ENCODE measurements at places on chromosomes 2 and 18.

DNA sequence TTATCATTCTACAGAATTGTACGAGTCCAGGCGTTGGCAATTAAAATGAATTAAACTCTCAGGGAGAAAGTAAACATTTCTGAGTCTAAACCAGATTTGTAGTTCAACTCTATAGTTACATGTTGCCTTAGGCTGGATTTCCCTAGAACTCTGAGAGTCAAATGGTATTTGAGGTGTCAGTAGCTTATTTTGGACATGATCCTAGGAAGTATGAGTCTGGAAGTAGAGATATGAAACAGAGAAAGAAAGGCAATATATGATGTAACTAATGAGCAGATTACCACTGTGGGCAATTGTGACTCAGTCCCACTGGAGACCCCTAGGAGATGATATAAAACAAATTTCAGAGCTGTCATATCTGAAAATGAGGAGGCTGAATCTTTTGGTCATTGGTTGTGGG lies 199.1 kb upstream of the UBE2E3 start:
- DNase-seq, result peak; percentile 35

- DNase-seq, result no peak
Observed at GRCh38 chr2:186713691-186714090, 19.8 kb downstream of the FAM171B start.

DNA sequence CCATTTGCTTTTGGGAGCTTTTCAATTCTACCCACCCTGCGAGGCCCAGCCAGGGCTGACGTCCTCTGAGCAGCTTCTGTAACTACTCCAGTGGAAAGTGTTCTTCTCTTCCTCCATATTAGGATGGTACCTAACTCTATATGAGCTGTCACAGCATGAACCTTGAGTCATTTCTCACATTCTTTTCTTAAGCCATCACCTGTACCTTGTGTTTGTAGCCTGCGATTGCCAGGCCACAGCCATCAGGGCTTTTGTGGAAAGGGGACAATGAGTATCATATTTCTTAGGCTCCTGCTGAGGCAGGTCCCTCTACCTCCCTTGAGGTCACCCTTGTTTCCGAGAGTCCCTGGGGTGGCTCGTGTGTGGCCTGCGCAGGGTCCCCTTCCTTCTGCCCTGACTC lies 144.5 kb upstream of the DLX2 start:
- no peak for DNase-seq

DNA sequence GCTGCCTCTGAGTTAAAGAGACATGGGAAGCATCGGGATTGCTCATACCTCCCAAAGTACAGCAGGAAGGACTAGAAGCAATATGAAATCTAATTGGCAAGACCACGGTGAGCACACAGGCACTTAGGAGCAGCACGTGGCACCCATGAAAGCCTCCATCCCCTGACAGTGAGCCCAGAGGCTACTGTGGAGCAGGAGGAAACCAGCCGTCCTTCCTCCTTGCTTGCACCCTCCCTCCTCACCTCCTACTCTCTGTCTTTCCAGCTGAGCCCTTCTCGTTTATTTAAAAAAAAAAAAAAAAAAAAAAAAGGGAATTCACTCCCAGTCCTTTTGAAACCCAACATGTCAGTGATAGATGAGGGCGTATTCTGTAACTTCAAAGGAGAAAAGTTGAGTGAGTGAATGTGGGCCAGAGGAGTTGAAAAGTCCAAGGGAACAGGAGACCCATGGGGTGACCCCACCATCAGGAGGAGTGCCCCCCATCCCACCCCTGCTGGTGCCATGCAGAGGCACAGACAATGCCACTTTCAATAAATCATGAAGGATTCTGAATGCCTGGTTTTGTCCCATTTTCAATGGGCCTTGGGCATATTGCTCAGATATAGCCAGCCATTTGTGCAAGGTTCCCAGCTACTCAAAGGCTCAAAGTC lies 96.6 kb upstream of the ALPP start:
- no peak for DNase-seq

DNA sequence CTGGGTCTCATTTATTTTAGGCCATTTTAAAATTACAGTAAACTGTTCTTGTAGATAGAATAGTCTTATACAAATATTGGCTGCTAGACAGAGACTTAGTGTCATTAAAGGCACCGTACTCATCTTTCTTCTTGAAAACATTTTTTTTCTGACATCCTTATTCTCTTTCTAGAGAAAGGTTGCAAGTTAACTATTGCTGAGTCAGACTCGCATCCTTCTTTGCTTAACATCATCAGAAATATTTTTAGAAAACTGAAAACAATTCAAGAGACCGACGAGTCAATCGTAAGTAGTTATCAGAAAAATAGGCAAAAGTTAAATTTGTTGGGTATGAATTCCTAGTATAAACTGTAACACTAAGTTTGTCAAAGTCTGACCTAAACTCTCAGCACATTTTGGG lies 72.2 kb downstream of the HNMT start:
- no peak for DNase-seq

DNA sequence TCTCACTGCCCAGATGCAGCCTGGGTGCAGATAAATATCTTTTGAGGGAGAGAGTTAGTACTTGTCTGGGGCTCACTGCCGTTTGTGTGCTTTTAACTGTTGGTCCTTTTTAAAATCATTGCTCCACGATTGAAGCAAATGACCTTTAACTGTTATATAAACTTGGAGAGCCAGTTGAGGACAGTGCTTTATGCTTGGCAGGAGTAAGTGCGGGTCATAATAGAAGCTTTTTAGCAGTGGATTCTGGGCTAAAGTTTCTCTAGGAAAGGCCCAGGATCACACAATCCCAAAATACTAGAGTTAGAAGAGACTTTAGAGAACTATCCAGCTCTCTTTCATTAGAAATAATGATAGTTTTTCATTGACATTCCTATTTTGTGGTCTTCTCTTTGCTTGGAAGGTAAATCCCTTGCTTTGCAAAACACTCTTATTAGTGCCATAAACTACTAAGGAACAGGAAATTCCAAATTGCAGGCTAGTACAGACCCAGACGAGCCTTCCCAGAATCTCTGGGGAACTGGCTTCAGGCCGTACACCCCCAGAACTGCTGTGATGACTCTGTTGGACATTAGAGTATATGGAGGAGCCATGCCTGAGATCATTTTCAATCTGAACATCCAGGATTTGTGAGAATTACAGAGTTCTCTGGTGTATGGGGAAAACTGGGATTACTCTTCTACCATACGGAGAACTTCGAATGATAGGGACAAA lies 19.1 kb downstream of the LIMS1 start:
- no peak for DNase-seq

DNA sequence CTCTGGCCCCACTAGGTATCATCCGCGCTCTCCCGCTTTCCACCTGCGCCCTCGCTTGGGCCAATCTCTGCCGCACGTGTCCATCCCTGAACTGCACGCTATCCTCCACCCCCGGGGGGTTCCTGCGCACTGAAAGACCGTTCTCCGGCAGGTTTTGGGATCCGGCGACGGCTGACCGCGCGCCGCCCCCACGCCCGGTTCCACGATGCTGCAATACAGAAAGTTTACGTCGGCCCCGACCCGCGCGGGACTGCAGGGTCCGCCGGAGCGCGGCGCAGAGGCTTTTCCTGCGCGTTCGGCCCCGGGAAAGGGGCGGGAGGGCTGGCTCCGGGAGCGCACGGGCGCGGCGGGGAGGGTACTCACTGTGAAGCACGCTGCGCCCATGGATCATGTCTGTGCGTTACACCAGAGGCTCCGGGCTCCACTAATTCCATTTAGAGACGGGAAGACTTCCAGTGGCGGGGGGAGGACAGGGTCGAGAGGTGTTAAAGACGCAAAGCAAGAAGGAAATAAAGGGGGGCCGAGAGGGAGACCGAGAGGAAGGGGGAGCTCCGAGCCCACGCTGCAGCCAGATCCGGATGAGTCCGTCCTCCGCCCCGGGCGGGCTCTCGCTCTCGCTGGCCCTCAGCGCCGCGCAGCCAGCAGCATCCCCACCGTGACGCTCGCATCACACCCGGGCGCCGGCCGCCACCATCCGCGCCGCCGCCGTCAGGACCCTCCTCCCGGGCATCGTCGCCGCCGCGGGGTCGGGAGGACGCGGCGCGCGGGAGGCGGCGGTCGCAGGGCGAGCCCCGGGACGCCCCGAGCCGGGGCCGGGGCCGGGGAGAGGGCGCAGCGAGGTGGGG lies 664 bp downstream of the NETO1 start:
- peak; percentile 41 for DNase-seq

GRCh38 chr2:66271777-66272176 lies 163.1 kb upstream of the MEIS1 start:
- no peak for DNase-seq

DNA sequence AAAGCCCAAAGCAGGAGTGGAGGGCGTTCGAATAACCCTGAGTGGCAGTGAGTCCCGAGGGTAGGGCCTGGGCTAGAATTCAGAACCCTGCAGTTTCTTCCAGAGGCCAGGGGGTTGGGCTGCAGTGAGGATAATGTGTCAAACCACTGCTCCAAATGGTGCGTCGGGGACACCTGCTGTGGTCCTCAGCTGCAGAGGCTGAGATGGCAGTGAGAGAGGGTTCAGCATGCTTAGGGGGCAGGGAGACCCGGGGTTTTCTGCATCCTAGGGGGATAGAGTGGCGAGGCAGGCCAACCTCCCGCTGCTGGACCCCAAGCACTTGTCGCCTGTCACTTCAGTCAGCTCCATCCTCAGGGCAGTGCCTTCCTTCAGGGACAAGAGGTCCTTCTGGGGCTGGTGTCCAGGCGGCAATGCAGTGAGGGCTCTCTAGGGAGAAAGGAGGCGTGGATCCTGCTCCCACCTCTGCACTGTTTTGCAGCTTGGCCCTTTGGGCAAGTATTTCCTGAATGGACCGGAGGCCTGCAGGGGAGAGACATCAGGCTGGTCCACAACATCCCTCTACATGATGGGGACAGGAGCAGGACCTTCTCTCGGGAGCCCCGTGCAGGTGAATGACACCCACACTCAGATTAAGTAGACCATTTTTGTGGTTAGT lies 8.4 kb upstream of the NTSR2 start:
- no peak for DNase-seq

DNA sequence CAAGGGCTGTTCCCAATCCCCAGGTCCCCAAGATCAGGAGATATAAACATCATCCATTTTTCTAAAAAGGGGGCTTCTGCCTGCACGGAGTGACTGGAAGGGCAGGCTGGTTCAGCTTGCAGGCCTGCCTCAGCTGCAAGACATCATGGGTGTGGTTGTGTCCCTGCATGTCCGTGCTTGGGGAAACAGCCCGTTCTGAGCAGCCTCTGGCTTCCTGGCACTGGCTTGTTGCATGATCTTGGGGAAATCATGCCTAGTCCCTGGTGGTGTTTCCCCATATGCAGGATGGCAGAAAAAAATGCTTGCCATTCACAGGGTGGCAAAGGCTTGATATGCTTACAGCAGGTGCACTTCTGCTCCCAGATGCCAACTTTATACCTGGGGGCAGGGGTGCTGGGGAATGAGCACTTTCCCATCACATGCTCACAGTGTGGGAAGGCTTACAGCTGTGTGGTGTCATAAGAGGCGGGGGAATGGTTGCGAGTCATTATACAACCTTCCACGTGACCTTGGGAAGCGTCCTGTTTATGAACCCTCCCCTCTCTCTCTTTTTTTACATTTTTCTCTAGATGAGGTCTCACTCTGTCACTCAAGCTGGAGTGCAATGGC lies 7.2 kb downstream of the PCARE start:
- DNase-seq, result no peak

- DNase-seq, result no peak
Observed at GRCh38 chr2:240820607-240821428, 799 bp upstream of the KIF1A start.

GRCh38 chr18:9708434-9709303 lies 568 bp downstream of the RAB31 start:
- no peak for DNase-seq

DNA sequence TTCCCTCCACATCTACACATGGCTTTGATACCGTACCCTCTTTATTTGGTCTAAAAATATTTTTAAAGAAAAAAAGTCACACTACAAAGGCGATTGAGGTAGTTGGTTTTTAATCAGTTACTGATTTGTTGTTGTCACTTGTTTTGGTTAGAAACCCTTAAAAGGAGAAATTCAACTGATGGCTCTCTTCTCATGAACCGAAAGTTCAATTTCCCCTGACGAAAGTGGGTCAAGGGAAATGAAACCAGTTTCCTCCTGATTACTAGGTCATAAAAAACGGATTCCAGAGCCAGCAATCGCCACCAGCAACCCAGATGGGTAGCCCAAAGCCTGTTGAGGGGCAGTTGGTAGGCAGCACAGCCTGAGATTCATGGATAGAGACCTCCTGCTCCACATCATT lies 63.2 kb downstream of the DLGAP1 start:
- DNase-seq, result peak; percentile 26

- peak; percentile 34 for DNase-seq
Observed at GRCh38 chr2:207148020-207148419, 17.7 kb downstream of the KLF7 start.

DNA sequence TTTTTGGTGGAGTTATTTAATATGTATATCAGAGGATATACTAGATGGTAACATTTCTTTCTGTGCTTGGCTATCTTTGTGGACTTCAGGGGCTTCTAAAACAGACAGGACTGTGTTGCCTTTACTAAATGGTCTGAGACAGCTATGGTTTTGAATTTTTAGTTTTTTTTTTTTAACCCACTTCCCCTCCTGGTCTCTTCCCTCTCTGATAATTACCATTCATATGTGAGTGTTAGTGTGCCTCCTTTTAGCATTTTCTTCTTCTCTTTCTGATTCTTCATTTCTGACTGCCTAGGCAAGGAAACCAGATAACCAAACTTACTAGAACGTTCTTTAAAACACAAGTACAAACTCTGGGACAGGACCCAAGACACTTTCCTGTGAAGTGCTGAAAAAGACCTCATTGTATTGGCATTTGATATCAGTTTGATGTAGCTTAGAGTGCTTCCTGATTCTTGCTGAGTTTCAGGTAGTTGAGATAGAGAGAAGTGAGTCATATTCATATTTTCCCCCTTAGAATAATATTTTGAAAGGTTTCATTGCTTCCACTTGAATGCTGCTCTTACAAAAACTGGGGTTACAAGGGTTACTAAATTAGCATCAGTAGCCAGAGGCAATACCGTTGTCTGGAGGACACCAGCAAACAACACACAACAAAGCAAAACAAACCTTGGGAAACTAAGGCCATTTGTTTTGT lies 52.7 kb downstream of the SMAD4 start:
- no peak for DNase-seq

GRCh38 chr2:216777637-216778273 lies 82.1 kb downstream of the TNP1 start:
- DNase-seq, result peak; percentile 81

DNA sequence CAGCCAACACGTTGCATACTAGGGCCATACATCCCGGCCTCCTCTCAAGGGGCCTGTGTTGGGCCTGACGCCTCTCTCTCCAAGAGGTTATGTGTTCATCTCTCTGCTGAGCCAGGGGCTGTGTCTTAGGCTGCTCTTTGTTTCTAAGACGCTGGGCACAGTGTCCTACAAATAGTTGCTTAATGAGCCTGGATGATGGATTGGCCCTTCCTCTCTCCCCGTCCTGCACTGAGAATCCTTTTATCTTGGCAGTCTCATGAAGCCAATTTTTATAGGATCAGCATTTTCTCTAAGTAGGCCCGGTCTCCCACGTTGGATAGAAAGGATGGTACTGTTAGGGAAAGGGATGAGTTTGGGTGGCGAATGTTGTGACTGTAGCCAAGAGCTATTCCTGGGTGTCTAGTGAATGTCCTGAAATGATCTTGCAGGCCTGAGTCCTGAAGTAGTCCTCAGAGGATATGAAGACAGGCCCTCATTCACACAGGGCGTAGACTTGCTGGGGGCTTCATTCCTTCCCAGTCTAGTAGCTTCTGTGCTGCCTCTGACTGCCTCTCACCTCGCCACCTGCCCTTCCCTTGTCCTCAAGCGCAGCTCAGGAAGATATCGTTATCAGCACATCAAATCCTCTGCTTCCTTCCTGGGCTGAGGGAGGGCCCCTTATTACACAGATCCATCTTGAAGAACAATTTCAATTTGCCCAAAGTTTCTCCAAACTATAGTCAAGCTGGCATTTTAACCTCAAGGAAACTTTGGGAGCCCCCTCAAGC lies 8.8 kb downstream of the LBH start:
- no peak for DNase-seq

GRCh38 chr2:121804340-121804739 lies 48.9 kb downstream of the TSN start:
- peak; percentile 90 for DNase-seq

Measured in Daoy (cell line).